Umbilical cord (tissue), 2 donors: ENCODE measurements at places on chromosomes 4 and X. TPM values are rescaled to one million over a fixed set of nuclear protein-coding genes. Genes with fewer than 3 reads are reported as not detected.

GRCh38 chr4:143403553-143403820 lies 66.8 kb downstream of the GAB1 start:
- DNase-seq, result no peak

GRCh38 chrX:16834806-16835205 lies 35.4 kb downstream of the RBBP7 start:
- peak; percentile 33 for DNase-seq

- DNase-seq, result no peak
These were observed 39.6 kb upstream of the FBXW7 start for GRCh38 chr4:152575533-152575932.

DNA sequence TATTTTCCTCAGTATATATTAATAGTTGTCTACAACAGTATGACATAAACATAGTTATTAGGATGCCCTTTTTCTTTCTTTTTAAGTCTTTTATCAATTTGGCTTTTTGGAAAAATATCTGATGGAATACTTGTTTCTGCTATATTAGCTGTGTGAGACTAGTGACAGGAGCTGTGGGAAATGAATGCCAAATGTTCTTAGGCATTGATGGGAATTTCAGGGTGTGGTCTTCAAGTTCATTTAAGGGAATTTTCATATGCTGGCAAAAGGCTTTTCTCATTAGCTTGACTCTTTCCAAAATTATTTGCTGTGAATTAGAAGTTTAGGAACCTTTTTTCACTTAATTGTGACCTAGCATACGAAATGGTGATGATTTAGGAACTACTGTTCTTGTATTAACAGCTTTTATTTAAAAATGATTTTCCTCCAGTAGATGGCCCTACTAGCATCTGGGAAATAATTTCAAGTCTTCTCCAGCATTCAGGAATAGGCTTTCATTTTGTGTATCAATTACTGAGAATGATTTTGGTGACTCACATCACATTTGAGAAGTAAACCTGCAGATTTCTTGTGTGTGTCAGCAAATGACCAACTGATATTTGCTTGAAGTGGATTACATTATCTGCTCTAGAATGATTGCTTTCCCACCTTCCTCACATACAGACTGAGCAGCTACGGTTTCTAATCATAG lies 70.9 kb downstream of the HTT start:
- DNase-seq, result no peak

DNA sequence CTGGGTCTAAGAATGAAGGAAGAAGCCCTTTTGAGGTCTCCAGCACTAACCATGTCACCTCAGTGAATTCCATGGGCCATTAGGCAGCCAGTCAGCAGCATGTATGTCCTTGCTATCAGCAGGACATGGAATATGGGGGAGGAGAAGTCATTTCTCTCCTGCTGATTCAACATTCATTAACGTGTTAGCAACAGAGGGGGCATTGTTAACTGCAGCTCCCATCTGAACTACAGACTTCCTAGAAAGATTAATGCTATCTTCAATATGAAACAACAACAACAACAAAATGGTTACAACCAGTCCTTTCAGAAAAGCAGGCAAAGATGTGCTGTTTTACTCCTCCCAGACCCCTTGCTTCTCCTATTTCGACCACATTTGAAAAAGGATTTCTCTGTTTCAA lies 120.4 kb upstream of the SLC34A2 start:
- DNase-seq, result no peak

CENPC gene
- total RNA-seq, result 20.5 TPM

- DNase-seq, result no peak
These were observed 19.2 kb downstream of the FLNA start for GRCh38 chrX:154355094-154355775.

DRP2 gene
- 1.4 TPM for total RNA-seq

GC gene
- 4.6 TPM for total RNA-seq

TBC1D9 gene
- 38.5 TPM for total RNA-seq

PASD1 gene
- total RNA-seq, result 0.48 TPM

IBSP gene
- total RNA-seq, result 3.6 TPM

GRCh38 chr4:164572877-164573279 lies 181.1 kb upstream of the SMIM31 start:
- DNase-seq, result no peak

SH3D19 gene
- 158 TPM for total RNA-seq

DNA sequence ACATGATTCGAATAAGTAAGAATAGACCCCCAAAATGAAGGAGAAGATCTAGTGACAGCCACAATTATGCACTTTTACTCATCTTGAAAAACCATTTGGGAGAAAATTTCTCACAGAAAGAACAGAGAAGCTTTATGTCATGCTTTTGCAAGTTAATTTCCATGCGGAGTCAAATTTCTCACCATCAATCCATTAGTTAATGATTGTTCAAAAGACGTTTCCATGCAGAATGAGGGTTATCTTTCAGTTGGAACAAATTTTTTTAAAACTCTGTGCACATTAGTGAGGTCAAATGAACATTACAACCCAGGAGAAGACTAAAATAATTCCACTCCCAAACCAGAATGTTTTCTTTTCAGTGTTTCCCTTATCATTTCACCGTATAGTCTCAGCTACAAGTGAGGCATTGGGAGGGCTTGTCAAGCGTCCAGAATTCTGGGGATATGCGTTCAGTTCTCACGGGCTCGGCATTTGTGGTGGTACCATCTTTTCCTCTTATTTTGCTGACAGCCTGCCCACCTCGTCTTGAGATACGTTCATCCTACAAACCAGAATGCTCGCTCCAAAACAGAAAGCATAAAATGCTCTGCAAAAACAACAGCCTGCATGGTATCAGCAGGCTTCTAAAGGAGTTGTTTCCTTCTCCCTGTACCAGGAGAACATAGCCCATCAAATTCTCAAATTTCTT lies 130.8 kb upstream of the TBL1X start:
- no peak for DNase-seq

DNA sequence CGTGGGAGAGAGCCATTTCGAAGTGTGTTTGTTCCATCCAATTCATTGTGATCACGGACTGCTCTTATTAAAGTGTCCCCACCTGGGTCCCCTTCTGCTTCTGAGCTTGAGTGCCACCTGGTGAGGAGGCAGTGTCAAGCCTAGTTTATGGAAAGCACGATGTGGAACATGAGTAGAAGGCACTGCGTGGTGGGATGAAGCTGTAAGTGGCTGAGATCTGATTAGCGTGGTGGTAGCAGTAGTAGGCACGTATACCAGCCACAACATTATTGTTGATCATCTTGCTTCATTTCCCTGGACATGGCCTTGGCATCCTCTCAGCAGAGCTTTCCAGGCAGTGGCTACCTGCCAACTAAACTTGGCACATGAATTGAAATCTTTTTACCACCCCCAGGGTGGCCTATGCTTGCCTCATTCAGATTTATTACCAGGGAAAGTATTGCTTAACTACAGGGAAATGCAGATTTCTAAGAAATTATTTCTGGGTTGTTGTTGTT lies 46.4 kb downstream of the GPAT3 start:
- no peak for DNase-seq

GRCh38 chr4:172865103-172865502 lies 303.5 kb upstream of the GALNT7 start:
- DNase-seq, result no peak

DNA sequence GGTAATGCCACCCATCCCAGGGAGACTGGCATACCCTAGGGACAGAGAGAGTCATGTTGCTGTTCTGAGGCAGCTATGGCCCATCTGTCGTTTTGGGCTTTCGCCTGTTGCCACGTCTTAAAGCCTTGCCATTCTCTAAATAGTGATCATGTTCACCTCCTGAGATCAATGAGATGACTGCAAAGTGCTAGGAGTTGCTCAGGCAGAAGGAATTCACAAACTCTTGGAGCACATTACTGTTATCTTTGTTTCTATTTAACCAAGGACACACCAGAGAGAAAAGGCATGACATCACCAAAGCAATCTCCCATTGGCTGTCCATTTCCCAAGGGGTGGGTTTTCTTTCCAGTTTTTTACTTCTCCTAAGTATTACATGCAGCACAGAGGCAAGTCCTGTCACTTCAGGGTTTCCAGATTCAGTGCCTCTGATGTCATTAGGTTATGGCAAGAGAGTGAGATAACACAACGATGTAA lies 37.1 kb upstream of the SETD7 start:
- peak; percentile 60 for DNase-seq

RBMXL3 gene
- 1.4 TPM for total RNA-seq

DNA sequence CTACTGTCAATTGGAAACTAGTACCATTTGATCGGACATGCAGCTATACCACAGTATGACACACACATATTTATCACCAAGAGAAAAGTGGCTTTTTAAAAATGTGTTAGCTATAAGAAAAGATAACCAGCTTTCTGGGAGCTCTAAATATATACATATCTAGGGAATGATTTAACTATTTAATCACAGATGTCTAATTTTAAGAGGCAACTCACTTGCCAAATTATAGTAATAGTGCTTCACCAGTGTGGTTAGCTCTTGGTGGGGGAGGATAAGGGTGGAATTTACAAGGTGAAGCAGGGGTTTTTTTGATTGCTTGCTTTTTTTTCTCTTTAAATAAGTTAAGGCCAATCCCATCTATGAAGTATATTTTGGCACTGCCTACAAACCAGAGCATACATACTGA lies 547.7 kb upstream of the DIPK2B start:
- no peak for DNase-seq

- DNase-seq, result no peak
These were observed 27.0 kb downstream of the MBNL3 start for GRCh38 chrX:132461886-132462285.
